ENCODE measurements at places on chromosomes 13 and 19.

GRCh38 chr13:40665126-40666044, 1.1 kb downstream of the FOXO1 start:
- no peak for DNase-seq

GRCh38 chr13:81568824-81569223, 1227.9 kb upstream of the SPRY2 start:
- no peak for DNase-seq

GRCh38 chr13:70275841-70276240, 167.6 kb upstream of the KLHL1 start:
- no peak for DNase-seq

DNA sequence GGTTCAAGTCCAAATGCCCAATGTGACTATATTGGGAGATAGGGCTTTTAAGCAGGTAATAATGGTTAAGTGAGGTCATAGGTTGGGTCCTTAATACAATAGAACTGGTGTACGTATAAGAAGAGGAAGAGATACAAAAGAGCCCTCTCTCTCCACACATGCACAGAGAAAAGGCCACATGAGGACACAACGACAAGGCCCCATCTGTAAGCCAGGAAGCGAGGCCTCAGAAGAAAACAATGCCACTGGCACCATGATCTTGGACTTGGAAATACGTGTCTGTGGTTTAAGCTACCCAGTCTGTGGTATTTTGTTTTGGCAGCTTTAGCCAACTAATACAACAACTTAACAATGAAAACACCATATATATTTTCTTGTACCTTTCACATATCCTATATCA, 23.4 kb upstream of the RFC3 start:
- DNase-seq, result no peak

GRCh38 chr19:37867831-37868230, 38.6 kb downstream of the WDR87 start:
- peak; percentile 3 for DNase-seq

- DNase-seq, result no peak
Measured at GRCh38 chr19:2361246-2362045, 1.4 kb downstream of the TMPRSS9 start.

GRCh38 chr19:39738814-39739213, 985 bp upstream of the CLC start:
- DNase-seq, result no peak

DNA sequence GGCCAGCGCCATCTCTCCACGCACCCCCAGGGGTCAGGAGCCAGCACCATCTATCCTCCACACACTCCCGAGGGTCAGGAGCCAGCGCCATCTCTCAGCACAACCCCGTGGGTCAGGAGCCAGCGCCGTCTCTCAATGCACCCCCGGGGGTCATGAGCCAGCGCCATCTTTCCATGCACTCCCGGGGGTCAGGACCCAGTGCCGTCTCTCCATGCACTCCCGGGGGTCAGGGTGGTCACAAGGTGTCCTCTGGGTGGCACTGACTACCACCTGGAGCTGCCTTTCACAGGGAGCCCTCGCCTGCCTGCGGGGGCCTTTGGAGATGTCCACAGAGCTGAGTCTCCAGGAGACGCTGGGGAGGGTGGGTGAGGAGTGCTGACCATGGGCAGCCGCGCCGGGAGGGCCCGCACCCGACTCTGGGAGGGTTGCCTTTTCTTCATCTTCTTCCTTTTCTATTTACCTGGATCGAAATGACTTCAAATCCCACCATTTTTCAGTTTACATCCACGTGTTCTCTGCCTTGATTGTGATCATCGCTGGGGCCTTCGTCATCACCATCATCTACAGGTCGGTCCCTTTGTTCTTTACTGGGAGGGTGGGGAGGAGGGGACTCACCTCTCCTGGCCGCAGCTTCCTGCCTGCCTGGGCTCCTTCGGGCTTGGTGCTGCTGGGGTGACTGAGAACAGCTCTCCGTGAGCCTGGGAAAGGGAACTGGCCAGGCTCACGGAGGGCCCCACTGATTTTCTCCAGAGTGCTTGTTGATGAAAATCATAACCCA, 19.1 kb downstream of the TEX29 start:
- DNase-seq, result no peak

- no peak for DNase-seq
Measured at GRCh38 chr19:7947939-7948338, 4.5 kb upstream of the TIMM44 start.

GRCh38 chr13:83733293-83733692, 149.0 kb downstream of the SLITRK1 start:
- DNase-seq, result no peak

DNA sequence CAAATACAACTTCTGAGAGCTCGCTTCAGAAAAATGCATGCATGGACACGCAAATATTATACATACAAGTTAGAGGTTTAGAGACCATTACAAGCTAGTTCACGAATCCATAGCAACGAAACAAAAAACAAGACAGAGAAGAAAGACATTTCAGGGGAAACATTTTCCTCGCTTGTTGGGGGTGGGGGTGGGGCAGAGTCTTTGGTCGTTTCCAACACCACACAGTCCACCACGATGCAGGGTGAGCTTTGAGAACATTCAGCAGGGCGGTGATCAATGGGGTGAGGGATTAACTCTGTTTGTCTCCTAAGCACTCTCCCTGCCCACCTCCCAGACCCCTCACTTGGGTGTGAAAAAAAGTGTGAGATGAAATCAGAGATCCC, 651 bp downstream of the OXGR1 start:
- DNase-seq, result no peak

- DNase-seq, result peak; percentile 11
Measured at GRCh38 chr19:43465468-43466120, at the start of gene LYPD3. Gene LYPD3 (minus strand): TSS chr19:43465608. CDS start chr19:43465571, 37 bp downstream.

GRCh38 chr13:27117158-27117557, 54.5 kb downstream of the USP12 start:
- DNase-seq, result peak; percentile 16

- no peak for DNase-seq
Measured at GRCh38 chr13:44812818-44813217, 176.5 kb downstream of the NUFIP1 start.

- DNase-seq, result peak; percentile 77
Measured at GRCh38 chr19:23075031-23075733, 41.6 kb upstream of the ZNF730 start.

DNA sequence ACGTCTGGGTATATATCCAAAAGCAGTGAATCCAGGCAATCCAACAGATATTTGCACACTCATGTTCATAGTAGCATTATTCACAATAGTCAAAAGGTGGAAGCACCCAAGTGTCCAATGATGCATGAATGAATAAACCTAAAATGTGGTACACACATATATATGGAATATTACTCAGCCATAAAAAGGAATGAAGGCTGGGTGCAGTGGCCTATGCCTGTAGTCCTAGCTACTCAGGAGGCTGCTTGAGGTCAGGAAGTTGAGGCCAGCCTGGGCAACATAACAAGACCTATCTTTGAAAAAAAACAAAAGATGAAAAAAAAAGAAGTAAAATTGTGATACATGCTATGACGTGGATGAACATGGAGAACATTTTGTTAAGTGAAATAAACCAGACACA, 10.4 kb upstream of the USP12 start:
- no peak for DNase-seq

DNA sequence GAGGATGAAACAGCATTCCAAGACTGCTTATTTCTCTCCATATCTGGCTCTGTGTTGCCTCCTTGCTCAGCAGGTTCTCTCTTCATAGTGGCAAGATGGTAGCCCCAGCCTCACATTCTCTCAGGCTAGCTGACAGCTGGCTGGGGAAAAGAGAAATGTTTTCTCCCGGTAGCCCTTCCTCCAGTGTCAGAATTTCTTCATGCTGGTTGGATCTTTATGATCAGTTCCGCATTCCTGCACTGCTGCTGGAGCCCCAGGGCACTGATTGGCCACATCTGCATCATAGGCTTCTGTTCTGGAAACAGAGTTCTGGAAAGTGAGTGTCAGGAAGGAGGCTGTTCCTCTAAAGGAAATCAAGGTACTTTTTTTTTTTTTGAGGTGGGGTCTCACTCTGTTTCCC, 24.6 kb downstream of the POP4 start:
- no peak for DNase-seq

DNA sequence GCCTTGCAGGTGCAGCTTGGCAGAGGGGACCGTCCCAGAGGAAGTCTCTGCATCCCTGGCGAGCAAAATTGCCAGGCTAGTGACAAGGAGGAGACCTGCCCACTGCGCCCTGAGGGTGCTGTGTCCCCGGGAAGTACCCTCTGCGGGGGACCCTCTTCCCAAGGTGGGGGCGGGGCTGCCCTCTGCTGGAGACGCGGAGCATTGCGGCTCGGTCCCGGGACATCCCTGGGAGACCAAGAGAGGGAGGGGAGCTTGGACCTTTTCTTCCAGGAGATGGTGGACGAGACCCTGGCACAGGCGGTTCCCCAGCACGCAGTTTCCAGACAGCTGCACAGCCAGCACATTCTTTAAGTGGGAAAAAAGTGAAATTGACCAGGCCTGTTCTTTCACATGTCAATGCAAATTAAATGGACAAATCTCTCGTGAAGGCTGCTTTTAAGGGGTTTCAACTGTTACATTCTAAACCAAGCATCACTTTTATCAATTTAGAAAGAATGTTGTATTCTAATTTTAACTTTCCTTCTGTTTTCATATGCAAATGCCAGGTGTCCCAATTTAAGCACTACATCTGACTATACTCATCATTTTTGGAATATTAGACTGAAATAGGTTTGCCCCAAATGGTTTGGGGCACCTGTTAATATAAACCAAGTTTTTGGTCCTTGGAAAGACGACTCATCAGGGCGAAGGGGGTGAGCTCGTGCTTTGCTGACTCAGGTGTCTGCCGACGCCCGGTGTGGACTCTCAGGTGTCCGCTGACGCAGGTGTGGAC, 60.7 kb downstream of the MCF2L start:
- DNase-seq, result peak; percentile 14

DNA sequence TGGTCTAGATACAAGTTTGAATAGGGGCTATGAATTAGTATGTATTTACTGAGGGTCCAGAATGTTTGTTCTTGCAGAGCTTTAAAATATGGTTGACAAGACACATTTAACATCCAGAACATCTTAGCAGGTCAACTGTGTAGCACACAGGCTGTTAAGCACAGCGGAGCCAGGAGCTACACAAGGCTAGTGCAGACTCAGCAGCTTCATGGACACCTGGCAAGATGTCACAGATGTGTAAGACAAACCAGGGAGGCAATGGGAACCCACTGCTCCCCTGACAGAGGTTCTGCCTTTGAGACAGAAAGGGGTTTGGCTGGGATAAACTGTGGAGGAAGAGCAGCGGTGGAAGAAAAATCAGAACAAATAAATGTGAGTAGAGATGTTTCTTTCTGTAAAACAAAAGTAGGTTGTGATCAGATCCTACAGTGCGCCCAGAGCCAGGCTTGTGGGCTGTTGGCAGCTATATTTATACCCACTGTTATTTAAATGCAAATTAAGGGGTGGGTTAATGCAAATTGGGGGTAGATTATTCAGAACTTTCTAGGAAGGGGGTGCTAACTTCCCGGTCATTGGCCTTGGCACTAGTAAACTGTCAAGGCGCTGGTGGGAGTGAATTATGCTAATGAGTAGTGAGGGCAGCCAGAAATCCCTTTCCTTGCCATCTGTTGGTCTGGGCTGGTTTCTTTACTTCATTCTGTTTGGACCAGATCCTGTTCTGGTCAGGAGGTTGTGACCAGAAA, 33.0 kb downstream of the MIPEP start:
- no peak for DNase-seq

Measured in fibroblast of skin of right quadriceps (primary cell).